SW 1271 (cell line): ENCODE measurements at places on chromosomes 12 and 14.

DNA sequence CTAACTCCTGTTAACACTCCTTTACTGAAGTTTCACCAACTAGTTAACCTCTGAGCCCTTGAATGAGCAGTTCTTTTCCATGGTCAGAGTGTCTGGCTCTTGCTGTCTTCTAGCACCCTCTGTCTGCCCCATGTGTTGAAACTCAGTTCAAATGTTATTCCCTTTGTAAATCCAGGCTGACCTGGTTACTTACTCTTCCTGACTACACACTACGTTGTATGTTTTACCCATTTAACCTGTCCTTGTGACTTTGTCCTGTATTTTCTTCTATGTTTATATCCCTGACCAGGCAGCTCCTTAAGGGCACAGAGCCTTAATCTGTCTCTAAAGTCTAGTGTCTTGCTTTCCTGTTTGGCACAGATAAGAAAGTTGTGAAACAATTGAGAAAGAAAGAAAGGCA, 389.0 kb upstream of the RPL10L start:
- no peak for DNase-seq

- DNase-seq: no peak
Observed at GRCh38 chr12:131101006-131101405, 147.3 kb downstream of the ADGRD1 start.

GRCh38 chr12:71955970-71956369, 17.3 kb downstream of the TPH2 start:
- DNase-seq: no peak

GRCh38 chr14:32698831-32699230, 239.8 kb upstream of the NPAS3 start:
- no peak for DNase-seq

DNA sequence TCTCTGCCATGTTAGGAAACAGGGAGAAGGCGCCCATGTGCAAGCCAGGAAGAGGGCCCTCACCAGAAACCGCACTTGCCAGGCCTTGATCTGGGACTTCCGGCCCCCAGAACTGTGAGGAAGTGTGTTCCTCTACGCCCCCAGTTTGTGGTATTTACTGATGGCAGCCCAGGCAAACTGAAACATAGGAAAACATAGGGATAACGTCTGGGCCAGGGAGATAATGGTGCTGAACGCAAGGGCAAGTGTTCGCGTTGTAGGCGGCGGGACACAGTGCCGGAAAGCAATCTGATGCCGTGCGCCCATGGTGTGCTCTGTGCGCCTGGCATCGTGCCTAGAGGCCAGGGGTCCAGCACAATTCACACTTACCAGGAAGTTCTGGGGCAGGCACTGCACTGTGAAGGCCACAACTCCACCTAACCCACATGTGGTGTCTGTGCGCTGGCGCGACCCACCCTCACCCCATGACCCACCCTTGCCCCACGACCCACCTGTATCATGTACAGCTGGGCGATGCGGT, 53.6 kb downstream of the ARL6IP4 start:
- DNase-seq: no peak

GRCh38 chr12:129893691-129894090, 10.1 kb downstream of the TMEM132D start:
- no peak for DNase-seq

DNA sequence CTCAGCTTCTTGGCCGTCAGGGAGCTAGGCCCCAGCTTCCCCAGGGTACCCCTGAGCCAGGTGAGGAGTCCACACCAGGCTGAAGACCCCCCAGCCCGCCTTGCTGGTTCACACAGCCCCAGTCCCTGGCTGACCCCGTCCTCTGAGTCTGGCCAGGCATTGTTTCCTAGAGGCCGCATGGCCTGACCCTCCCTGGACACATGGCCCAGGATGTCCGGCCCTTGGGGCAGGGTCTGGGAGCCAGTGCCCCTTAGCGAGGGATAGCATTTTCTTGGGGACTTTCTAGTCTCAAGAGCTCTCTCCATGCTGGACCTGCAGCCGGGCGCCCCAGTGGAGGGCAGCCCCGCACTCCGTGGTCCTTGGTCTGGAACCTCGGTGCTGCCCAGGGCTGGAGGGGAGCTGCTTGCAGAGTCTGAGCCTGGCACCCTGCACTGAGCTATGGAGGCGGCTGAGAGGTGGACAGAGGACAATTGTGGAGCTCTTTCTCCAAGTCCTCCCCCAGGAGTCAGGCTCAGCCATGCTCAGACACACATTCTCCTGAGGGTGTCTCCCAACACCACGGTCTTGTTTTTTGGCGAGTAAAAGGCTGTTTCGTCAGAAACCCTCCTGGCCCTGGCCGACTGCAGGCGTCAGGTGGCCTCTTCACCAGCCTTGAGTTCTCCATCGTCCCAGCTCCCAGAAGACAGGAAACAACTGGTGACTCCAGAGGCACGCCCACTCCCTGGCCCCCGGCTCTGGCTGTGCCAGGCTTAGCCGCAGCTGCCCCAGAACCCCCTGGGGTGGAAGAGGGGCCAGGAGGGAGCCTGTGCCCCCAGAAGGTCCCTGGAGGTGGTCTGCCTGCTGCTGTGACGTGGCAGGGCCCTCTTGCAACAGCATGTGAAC, 17.6 kb upstream of the CRIP2 start:
- no peak for DNase-seq

- DNase-seq: peak; percentile 7
Observed at GRCh38 chr14:28678887-28679286, 87.7 kb upstream of the FOXG1 start.

- no peak for DNase-seq
Observed at GRCh38 chr12:132061641-132062430, 82.3 kb downstream of the DDX51 start.

DNA sequence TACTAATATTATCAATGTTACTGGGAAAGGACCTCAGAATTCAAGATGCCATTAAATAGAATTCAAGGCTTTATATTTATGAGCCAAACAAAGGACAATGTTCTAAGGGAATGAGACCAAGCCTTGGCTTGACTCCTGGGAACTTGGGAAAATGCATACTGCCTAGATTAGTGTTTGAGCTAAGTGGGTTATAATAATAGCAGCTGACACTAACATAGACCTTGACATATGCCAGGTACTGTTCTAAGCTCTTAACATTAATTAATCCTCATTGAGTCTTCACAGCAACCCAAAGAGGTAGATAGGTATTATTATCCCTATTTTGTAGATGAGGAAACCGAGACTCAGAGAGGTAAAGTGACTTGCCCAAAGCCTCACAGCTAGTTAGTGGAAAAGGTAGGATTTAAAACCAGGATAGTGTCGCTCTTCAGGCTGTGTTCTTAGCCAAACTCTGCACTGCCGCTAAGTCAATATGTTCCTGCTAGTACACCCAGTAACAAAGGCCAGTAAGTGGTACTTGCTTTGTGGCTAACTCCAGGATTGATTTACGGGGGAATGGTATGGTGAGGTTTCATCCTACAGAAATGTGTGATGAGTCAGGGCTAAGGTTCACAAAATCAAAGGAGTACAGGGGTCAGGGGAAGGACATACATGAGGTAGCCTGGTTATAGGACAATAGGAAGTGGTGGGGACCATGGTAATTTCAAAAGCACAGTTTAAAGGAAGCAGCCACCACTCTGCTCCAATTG, 35.8 kb upstream of the PRKAB1 start:
- no peak for DNase-seq

DNA sequence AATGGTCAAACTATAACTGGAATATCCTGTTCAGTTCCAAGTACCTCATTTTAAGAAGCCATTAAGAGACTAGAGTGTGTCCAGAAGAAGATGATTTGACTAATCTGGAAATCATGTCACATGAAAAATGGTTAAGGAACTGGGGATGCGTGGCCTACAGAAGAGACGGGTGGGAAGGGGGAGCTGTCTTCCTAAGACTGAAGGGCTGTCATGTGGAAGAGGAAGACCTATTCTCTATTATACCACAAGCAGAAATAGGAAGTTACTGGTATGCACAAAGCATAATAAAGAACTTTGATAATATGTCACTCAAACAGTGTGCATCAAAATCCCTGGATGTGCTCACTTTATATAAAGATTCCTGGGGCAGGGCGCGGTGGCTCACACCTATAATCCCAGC, 50.3 kb downstream of the HECTD4 start:
- DNase-seq: no peak

- peak; percentile 87 for DNase-seq
Observed at GRCh38 chr12:59149995-59150642, 229.8 kb upstream of the LRIG3 start.

DNA sequence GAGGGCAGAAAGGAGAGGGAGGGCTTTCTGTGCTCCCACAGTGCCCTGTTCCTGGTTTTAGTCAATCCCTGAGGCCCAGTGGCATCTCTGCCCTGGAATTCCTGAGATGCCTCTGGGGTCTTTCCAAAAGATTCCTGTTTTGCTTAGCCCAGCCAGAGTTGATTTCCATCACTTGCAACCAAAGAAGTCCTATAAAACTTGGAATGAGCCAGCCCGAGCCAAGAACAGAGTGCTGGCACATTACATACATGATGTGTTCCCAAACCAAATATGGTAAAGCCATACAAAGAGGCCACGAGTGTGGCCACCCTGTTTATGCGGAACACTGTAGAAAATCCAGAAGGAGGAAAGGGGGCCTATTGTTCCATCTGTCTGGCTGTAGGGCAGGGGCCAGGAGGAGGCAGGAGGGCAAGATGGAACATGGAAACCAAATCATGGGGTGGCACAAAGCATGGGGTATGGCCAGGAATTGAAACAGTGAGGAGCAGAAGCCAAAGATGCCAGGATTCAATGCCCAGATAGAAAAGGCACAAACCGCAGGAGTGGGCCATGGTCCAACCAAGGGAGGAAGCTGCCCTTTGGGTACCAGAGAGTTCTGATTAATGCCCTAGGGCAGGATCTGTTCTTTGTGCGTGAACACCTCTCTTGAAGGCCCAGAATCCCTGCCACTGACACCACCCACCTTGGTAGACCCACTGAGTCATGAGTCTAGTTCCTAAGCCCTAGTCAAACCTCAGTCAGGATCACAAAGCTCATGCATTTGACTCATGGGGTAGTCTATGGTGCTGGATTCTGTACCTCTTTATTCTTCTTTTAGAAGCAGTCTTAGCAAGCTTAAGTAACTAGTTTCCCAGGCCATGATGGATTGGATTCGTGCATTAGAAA, 75.2 kb downstream of the LRRC74A start:
- no peak for DNase-seq

DNA sequence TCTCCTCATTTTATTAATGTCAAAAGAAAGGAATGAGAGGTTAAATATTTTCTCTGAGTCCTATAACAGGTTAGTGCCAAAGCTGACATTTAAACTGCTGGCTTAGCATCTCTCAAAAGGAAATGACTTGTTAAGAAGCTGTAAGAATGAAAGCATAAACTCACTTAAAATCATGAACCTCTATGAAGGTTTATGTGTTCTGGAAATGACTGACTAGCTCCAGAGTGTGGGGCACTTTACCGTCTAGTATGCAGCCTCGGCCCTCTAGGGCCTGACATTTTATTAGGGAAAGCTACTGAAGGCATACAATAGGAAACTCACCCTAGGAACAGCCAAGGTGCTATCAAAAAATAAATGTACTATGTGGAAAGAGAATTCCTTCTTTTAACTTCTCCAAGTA, 35.1 kb downstream of the SPX start:
- DNase-seq: no peak

DNA sequence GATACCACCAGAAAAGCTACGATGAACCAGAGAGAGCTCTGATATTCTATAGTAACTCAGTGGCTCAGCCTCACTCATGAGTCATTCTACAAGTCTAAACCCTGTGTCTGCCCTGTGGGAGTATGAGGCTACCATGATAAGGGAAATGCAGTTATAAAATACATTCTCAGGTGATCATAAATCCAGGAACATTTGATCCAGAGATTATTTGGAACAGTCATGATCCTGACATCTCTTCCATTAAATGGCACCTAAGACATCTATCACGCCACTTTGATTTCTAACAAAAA, 202.6 kb upstream of the RASSF8 start:
- no peak for DNase-seq

GRCh38 chr12:116508145-116509121, 50.7 kb upstream of the MAP1LC3B2 start:
- DNase-seq: no peak

GRCh38 chr14:49966304-49966809, 73.5 kb downstream of the ARF6 start:
- no peak for DNase-seq

- DNase-seq: no peak
Observed at GRCh38 chr12:27107986-27108385, 25.6 kb upstream of the C12orf71 start.

- DNase-seq: no peak
Observed at GRCh38 chr14:69617796-69618195, 6.4 kb downstream of the SUSD6 start.

- DNase-seq: no peak
Observed at GRCh38 chr14:96795109-96795828, 1.9 kb upstream of the VRK1 start.

DNA sequence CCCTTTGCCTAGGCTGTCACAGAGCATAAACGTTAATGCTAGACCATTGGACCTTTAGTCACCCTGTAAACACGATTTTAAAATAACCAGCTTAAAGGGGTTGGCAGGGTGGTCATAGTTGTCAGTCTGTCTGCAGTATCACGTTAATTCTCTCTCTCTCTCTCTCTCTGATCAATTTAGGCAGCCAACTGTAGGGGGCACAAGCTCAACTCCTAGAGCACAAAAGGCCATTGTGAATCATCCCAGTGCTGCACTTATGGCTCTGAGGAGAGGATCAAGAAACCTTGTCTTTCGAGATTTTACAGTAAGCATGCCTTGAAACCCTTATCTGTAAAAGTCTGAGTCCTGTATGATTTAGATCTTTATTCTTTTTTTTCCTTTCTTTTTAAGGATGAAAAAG, 97.1 kb downstream of the SCAF11 start:
- no peak for DNase-seq

DNA sequence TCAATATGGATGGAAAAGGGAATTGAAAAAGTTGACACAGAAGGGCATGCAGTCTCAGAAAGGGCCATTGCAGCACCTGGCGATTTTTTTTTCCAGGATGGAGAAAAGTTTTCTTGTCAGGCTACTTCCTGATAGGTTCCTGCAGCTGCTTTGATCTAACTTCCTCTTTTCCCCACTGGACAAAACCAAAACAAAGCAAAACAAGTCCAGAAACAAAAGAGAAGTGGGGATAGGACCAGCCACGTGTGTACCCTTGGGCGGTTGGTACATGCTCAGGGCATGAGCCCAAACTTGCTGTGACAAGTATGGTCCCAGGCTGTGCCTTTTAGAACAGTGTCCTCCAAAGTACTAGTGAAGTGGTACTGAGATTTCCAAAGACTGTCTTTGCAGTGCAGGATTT, 89.8 kb downstream of the CHST11 start:
- DNase-seq: no peak
